Activated CD4-positive, alpha-beta T cell treated with anti-CD3 and anti-CD28 coated beads for 48 hours (primary cell): ENCODE measurements at places on chromosomes 11 and 22.

GRCh38 chr11:68569357-68569756, 108.8 kb downstream of the PPP6R3 start:
- no peak for DNase-seq

DNA sequence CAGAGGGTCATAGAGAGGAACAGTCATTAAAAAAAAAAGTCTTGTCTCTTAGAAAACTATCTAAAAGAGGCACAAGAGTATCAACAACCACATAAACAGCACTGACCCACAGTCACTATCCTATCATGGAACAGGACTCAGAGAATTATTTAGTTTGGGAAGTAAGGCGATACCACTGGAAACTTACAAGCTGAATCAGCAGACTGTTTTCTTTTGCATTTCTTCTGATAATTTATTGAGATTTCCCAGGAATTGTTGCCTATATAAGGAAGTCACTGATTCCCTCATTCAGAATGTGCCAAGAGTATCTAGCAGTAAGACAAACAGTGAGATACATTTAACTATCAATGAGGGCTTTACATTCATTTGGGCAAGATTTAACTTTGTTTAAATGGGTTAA, 304.1 kb downstream of the GUCY1A2 start:
- DNase-seq = no peak

DNA sequence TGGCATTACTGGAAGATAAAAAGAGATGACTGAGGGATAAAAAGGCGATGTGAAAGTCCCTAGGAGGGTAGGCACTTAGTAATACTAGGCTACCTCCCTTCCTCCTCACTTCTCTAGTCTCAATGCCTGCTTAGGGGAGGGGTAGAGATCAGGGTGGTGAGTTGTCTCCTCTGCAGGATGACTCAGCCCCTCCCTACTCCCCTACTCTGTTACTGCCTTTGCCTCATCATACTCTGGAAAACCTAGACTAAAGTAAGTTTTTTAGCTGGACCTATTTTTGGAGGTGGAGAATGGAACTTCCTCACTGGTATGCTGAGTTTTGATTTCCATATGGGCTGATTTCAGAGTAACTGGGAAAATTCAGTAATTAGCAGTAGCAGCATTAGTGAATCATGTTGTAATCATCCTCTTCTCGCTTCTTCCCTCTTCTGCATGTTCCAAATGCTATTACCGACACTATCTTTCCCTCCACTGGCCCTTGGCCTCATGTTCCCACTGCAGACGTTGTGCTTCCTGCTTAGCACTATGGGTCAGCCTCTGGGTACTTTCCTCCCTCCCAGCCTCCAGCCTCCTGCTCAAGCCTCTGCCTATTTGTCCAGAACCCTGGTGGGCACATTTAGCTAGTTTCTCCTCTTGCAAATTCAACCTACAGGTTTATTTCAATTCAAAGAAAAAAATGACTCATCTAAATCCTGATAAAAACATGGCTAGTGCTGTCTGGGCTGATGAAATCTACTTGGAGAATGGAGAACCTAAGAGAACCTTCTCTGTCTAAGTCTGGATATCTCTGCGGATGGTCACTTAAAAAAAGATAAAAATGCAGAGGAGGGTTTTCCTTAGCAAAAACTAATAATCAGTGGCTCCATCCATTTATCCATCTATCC, 281.7 kb downstream of the ST3GAL4 start:
- DNase-seq = no peak

DNA sequence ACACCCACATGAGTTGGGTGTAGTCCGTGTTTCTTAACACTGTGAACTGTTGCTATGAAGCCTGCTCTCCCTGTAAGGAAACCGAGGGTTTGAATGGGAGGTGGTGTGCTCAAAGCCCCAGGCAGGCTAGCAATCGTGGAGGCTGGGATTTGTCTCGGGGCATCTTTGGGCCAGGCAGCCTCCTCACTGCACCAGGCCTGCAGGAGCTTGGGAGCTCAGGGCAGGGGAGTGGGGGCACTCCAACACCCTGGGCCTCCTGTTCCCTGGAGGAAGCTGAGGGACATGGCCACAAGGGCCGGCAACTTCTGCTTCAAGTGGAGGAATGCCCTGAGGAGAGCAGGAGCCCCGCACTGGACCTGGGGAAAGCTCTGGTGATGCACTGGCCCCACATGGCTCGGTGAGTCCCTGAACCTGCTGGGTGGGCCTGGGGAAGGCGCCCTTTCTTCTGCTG, 164.7 kb upstream of the B3GAT1 start:
- DNase-seq = no peak

GRCh38 chr22:22944268-22944985, 56.8 kb downstream of the IGLL5 start:
- no peak for DNase-seq

- DNase-seq = no peak
These were observed 56.6 kb downstream of the LMO2 start for GRCh38 chr11:33835143-33835878.

- no peak for DNase-seq
These were observed 99.1 kb upstream of the ANO1 start for GRCh38 chr11:69978841-69979614.

DNA sequence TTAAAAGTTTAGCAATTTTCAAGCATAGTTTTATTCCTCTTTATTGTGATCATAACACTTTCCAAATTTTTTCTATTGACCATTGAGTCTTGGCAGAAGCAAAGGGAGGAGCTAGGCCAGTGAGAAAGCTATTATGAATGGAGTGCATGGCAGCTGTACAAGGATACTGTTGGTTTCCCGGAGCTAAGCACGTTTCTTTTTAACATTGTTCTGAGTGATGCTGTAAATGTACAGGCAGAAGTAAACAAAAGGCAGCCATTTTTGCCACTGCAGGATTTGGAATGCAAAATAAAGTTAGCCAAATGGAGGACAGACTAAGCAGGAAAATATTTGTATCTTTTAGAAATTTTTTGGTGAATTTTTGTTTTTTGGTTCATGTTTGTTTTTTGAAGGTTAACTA, 16.2 kb downstream of the CBL start:
- no peak for DNase-seq

DNA sequence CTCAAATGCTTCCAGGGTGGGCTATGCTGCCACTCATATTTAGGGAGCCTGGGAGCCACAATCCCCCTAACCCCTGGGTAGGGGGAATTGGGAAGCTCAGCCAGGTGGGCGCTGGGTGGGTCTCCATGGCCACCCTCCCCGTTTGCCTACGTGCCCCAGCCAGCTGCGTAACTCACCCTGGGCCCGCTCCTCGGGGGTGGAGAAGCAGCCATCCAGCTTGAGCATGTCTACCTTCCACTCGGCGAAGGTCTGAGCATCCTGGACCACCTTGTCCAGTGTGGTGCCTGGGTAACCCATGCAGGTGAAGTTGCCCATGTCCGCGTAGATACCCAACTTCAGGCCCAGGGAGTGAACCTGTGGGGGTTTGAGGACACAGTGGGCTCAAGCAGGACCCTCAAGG, 3.7 kb downstream of the NAGA start:
- no peak for DNase-seq

DNA sequence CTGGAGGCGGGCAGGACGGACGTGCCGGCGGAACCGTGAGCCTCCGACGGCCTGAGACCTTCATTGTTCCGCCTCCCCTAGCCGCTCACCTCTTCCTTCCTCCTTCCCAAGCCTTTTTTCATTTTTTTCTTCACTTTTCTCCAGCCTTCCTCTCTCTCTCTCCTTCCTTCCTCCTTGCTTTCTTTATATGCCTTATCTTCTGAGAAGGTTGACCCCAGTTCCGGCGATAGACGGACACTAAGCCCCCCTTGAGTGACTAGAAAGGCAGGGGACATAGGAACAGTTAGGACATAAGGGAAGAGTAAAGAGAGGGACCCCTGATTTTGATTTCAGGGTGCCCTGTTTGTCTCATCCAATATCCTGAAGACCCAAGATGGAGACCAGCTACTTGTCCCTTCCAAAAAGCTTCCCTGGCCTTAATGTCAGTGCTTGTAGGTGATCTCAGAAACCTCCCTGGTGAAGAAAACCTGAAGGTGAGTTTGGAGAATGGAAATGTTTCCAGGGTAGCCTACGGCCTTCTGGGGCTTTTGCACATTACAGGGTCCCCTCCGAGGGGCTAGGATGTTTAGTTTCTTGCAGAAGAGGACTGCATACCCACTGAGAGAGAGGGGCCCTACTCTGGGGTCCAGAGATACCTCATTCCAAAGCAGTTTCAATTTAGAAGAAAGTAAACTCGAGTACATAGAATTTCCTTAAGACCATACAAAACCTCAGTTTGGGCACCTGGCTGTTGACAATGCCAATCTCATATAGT, 3.5 kb downstream of the ADM start:
- DNase-seq = no peak

DNA sequence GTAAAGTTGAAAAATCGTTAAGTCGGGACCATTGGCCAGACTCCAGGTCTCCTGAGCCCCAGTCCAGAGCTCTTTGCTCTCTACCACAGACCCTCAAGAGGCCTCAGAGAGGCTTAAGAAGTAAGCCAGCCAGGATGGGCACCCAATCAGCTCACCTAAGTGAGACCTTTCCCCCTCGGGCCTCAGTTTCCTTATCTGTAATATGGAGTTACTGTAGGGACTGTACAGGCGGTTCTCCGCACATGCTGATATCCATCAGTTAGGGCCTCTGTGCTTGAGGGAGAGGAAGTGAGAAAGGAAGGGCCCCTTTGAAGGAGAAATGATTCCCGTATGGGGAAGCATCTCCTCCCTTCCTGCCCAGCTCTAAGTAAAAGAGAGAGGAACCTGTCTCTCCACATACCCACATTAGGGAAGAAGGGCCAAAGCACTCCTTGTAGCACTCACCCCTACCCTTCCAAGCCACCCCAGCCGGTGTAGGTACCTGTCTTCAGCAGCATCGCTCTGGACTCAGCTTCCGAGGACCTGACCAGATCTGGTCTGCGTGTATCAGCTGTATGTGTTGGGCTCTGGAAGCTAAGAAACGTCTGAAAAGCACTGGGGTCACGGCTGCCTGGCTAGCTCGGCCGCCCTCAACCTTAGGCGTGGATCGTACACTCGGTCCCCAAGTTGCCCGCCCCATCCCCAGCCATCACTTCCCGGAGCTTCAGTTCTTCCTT, 653 bp downstream of the NAGA start:
- DNase-seq = no peak

DNA sequence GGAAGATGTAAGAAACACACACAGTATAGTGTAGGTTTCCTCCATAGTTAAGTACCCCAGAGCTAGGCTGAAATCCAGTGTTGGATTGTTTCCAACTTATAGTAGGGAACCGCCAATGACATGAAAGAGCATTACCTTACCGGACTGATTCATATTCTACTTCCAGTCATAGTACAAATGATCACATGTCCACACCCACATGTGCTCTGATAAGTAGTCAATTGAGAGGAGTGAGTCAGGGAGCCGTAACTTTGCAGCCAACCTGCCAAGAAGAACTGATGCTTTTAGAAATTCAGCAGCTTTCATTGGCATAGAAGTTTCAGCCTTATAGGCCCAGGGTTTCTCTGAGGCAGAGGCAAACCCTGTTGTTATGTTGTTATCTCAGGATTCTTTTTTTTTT, 240.6 kb downstream of the ETS1 start:
- peak; percentile 66 for DNase-seq

- DNase-seq = no peak
These were observed 54.0 kb upstream of the CD44 start for GRCh38 chr11:35084817-35085440.

- peak; percentile 73 for DNase-seq
These were observed 1.6 kb downstream of the NCR3LG1 start for GRCh38 chr11:17352950-17353820.

- DNase-seq = no peak
These were observed 35.5 kb downstream of the SYT7 start for GRCh38 chr11:61545341-61545740.

DNA sequence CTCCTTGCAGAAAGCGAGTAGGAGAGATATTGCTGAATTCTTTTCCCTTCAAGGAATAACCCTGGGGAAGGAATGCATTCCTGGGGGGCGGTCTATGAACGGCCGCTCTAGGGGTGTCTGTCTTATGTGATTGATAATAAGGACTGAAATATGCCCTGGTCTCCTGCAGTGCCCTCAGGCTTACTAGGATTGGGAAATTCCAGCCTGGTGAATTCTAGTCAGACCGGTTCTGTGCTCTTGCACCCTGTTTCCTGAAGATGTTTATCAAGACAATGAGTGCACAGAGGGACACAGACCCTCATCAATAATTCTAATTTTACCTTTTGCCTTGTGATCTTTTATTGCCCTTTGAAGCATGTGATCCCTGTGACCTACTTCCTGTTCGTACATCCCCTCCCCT, 140.7 kb downstream of the LUZP2 start:
- no peak for DNase-seq

- DNase-seq = no peak
These were observed 88.1 kb downstream of the SBF2 start for GRCh38 chr11:10205928-10206327.

- DNase-seq = no peak
These were observed 97.9 kb downstream of the PDHX start for GRCh38 chr11:35014346-35014745.

GRCh38 chr11:62472063-62472884, 53.4 kb downstream of the SCGB1A1 start:
- DNase-seq = no peak

DNA sequence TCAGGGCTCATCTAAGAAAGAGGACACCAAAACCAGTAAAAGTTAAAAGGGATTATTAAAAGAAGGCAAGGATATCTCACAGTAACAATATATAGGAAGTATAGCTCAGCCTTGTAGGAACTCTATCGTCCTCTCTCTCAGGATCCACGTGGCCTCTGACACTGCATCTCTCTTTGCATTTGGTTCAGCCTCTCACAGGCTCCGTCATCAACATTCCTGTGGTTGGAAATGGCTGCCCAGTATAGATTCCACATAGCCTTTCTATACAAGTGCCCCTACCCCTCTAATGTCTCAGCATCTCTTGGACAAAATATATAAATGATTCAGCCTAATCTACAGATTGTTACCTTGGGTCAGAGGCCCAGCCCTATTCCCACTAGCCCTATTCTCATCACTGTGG, 101.3 kb upstream of the DBX1 start:
- DNase-seq = no peak

- DNase-seq = no peak
These were observed 13.6 kb downstream of the MRPL21 start for GRCh38 chr11:68889948-68890446.

GRCh38 chr11:29773656-29774264, 243.1 kb downstream of the KCNA4 start:
- DNase-seq = no peak

- DNase-seq = peak; percentile 94
These were observed at the start of gene TANGO2 for GRCh38 chr22:20020533-20021195. Gene TANGO2, plus strand, starts transcription at chr22:20021110. Its CDS starts 15,689 bp downstream, at chr22:20036799.
